ENCODE measurements at places on chromosomes 3 and 15.

DNA sequence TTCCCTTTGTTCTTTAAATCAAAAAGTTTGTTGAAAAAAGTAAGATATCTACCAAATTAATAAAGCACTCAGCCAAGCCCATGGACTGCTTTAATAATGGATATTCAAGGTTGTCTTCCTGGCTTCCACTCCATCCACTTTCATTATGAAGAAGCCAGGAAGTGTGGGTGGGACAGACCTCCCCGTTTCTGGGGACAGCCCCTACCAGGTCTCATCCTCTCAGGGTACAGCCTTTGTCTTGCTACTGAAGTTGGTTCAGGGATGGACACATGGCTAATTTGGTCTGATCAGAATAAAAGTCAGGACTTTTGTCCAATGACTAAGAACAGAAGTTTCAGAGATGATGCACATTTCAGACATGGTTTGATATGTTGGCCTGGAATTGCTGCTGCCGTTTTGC is 32.6 kb downstream of the CCNB2 start:
- no peak for DNase-seq

DNA sequence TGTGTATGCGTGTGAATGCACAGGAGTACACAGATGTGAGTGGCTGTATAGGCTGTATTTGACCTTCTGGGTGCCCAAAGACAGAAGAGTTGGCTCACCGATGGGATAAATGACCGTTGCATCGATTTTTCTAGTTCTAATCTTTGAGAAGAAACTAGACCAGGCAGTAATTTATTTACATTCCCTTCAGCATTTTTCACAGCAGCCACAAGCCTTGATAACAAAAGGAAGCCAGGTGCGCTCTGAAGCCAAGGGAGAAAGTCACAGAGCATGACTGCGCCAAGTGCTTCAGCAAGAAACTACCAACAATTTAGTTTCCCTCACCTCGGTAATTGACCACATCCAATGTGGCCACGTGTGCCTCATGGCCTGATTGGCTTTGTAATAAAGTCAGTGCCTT is 5.9 kb upstream of the FAM3D start:
- DNase-seq: no peak

DNA sequence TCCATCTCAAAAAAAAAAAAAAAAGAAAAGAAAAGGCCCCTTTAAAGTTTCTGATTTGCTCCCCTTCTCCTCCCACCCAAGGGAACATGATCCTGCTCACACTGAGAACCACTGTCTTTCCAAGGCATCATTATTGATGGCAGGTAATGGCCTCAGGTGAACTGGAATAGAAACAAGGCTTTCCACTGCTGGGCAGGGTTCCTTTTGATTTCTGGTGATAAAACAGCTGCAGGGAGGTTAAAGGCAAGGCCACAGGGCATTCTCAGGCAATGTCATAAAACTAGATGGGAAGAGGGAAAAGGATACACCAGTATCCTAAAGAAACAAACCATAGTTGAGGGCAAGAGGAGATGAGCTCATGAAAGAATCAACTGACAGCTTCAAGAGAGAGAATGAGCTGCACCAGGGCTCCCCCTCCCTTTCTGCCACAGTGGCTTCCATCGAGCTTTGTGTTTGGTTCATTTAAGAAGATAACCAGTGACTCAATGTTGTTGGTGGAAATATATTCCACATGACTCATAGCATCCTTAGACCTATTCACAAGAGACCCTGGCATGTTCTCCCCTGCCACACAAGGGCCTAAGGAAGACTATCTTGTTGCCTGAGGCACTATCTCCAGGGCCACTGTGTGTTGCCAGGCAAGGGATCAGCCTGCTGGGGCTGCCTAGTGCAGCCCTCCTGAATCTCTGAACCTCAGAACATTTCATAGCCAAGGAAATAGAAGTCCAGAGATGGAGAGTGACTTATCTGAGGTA is 86.4 kb downstream of the WDR76 start:
- DNase-seq: no peak

- no peak for DNase-seq
Measured at GRCh38 chr3:89974903-89975519, 867.6 kb downstream of the EPHA3 start.

All from GM13977 (cell line).